ENCODE measurements at places on chromosomes 5 and 9.

- DNase-seq: no peak
Observed at GRCh38 chr5:143065996-143066522, 295.9 kb downstream of the ARHGAP26 start.

- no peak for DNase-seq
Observed at GRCh38 chr5:60803712-60804111, 40.4 kb downstream of the ELOVL7 start.

- DNase-seq: no peak
Observed at GRCh38 chr9:100167176-100167575, 68.1 kb downstream of the INVS start.

GRCh38 chr9:134666208-134666607, 24.6 kb downstream of the COL5A1 start:
- no peak for DNase-seq

DNA sequence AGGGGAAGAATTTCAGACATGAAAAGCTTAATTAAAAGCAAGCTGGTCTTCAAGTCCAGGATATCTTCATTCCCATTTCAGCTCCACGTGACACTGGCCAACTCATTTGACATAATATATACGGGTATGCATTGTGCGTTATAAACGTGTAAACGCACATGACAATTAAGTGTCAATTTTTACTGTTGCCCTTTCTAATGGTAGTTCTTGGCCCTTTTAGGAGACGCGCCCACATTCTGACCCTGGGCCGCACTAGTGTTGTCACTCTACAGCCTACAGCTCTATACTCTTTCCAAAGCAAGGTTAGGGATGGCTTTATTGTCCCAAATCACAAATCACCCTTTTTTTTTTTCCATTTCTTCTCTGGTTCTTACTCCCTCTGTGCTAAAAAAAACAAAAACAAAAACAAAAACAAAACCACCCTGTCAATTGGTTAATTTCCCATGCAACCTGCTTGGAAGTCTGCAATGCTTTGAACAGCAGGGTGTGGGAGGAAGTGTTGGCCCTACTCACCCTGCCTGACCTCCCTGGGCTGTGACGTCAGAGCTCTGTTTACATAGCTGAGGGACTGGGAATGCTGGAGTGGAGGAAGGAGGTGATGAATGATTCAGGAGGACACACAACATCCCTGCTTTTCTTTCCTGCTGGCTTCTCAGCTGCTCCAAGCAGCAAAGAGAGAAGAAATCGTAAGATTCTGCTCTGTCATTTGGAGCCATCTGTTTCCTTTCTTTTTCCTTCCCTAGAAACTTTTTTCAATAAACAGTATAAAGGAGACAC, 19.3 kb downstream of the RFK start:
- no peak for DNase-seq

GRCh38 chr5:146894753-146895521, 16.4 kb upstream of the PPP2R2B start:
- DNase-seq: no peak

DNA sequence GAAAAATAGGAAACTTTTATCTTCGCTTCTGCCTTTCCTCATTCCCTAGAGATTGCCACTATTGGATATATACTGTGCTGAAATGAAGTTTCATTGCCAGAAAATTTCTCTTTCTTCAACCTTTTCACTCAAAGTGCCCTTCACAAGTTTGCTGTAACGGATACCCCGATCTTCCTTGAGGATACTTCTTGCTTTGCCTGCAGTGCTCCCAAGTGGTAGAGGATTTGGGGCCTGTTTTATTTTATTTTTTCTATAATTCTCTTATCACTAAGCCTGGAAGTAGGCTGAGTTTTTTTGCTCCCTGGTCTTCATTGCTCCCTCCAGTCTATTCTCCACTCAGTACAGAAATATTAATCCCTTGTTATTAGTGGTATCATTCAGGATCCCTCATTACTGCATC, 481.4 kb upstream of the CDH18 start:
- DNase-seq: no peak

GRCh38 chr5:144468571-144468970, 297.9 kb downstream of the KCTD16 start:
- no peak for DNase-seq

Measured in stimulated activated CD8-positive, alpha-beta memory T cell treated with anti-CD3 and anti-CD28 coated beads, Interleukin-4, amount 100 ng/mL, for 48 hours (primary cell).